Cardiac muscle cell (in vitro differentiated cells and primary cell): ENCODE measurements at places on chromosomes 12 and 14. TPM values are rescaled to one million over a fixed set of nuclear protein-coding genes. Genes with fewer than 3 reads are reported as not detected.

DNA sequence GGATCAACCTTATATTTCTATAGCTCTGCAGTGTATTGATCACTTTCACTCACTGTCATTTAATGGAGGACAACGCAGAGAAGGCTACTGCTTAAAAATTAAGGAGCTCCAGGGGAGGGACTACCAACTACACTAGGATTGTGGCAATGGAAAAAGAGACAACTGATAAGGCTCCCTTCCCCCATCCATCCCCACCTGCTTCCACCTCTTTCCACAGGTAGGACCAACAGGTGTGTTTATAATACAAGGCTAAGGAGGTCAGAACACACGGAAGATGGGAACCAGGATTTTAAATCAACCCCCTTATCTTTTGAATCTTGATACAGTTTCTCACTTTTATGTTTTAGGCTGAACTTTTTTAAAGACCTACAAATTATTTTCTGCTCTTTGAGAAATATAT lies 90.8 kb downstream of the STAB2 start:
- no peak for DNase-seq

- peak; percentile 97 for DNase-seq
Observed at GRCh38 chr12:64682572-64683277, 72.4 kb downstream of the RASSF3 start.

DNA sequence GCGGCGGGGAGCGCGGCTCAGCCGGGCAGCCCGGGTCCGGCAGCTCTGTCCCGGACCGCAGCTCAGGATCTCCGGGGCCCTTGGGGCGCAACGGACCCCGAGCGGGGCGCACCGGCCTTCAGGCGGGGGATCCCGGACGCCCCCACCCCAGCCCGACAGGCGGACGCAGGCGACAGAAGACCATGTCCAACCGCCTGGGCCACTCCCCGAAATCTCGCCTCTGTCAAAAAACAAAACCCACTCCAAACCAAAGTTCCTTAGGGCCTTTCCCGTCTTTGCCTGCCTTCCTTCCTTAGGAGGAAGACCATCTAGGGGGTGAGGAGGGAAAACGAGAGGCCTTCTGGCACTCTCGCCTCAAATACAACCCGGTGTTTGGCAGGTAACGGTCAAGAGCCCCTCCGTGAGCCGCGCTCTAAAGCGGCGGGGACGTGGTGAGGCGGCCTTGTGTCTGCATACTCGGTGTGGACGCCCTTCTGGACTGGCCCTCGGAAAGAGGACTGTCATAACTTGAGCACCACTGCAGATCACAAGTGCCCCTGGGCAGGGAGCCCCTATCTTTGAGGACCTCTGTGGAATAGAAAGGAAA lies 604 bp downstream of the HCFC2 start:
- no peak for DNase-seq

GRCh38 chr12:56413392-56413791 lies 35.8 kb downstream of the TIMELESS start:
- no peak for DNase-seq

- DNase-seq: peak; percentile 96
Observed at GRCh38 chr12:91098941-91099340, 12.4 kb downstream of the LUM start.

- DNase-seq: peak; percentile 56
Observed at GRCh38 chr12:3885277-3886094, 12.3 kb upstream of the PARP11 start.

GRCh38 chr14:89399594-89400068 lies 17.4 kb downstream of the FOXN3 start:
- peak; percentile 54 for DNase-seq

DNA sequence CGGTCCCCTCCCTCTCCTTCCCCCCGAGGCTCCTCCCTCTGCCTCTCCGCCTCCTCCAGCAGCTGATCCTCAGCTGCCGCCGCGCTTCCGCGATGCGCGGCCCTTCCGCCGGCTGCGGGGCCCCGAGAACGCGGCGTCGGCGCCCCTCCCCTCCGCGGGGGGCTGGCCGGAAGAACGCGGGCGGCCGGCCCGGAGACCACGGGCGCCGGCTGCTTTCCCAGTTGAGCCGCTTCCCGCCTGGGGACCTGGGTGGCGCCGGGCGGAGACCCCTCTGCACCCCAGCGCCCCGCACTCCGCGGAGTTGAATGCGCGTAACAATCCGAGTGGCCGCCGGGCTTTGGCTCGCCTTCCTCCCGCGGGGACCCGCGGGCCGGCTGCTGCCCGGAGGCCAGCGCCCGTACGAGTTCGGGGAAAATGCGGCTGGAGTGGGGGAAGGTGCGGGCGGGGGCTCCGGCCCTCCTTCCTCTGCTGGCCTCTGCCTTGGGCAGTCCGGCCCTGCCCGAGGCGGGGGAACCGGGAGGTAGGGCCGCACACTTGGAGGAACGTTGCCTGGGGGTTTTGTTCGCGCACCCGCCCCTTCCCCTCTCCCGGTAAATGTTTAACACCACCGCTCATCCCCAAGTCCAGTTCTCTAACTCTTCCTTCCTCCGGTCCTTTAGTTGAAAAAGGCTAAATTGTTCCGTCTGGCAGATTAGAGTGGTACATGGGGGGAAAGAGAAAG lies 393 bp upstream of the DCAF5 start:
- peak; percentile 97 for DNase-seq

DNA sequence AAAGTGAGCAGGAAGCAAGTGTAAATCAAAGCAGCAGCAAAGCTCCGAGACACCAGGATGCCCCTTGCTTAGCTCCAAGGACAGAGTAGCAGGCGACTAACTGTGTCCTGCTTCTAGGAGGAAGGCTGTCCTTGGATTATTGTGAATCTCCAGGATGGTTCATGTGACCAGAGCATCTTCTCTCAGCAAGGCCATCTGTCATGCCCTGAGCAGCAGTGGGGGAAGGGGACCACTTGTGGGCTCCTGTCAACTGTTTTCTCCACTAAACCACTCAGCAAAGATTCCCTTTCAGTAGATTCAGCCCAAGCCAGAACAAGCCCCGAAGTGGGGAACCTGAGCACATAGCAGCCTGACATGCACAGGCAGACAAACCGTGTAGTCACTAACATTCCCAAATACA lies 19.4 kb downstream of the MAP3K9 start:
- DNase-seq: no peak

DNA sequence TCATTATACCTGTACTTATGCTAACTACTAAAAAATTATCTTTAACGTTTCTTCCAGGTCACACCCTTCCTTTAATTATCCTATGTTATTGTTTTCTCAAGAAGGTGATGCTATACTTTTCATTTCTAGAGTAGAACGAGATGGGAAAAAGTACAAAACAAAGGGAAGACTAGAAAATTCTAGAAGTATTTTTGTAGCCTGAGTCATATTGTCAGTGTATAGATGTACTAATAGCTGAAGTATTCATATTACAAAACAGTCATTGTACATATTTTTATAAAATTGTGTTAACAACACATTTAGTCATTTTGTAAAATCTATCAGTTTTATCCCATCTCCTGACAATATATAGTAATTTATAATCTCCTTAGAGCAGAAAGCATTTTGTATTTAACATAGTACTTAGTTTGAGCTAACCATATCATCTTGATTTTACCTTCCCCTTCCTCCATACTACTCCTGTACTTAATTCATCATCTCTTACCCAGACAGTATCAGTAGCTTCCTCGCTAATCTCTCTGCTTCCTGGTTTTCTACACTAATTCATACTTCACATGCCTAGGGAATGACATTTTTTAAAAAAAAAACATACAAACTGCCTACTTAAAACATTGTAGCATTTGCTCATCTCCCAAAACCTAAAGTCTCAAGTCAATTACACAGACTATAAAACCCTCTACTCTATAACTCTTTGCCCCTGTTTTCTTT lies 920.9 kb downstream of the RPS29 start:
- no peak for DNase-seq

- no peak for DNase-seq
Observed at GRCh38 chr12:12474931-12475795, 87.5 kb downstream of the DUSP16 start.

DNA sequence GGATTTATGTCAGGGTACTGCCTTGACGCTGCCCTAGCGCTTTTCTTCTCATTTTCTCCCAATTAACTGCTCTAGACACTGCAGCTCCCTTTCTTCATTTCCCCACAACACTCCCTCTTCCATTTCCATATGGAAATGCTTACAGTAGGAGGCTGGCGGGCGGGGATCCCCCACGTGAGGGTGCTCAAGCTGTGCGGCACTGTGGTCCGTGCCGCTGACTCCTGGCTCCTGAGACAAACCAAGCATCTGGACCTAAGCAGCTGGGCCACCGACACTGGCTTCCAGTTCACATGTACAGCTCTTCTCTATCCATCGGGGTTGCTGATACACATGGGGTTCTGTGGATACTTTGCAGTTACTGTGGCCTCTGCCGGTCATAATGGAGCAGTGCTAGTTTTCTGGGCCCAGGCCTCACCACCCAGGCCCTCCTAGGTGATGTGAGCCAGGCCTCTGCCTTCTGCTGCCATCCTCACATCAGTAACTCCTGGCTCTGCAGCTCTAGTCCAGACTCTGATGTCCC lies 20.2 kb downstream of the TCHP start:
- DNase-seq: no peak

DNA sequence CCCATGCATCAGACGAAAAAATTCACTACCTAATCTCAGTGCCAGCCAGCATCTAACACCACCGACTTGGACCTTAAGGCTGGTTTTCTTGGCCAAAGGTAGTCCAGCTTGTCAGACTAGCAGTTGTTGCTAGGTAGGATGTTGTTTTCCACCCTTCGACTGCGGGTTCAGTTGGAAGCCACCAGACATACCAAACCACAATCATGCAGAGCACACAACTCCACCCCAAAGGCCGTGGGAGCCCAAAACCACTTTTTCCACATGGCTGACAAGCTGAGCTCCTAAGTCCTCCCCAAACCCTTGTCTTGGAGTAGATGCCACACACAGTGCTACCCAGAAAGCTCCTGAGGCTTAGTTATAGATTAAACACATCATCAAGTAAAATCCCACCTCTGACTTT lies 46.8 kb downstream of the LRIG3 start:
- no peak for DNase-seq

DNA sequence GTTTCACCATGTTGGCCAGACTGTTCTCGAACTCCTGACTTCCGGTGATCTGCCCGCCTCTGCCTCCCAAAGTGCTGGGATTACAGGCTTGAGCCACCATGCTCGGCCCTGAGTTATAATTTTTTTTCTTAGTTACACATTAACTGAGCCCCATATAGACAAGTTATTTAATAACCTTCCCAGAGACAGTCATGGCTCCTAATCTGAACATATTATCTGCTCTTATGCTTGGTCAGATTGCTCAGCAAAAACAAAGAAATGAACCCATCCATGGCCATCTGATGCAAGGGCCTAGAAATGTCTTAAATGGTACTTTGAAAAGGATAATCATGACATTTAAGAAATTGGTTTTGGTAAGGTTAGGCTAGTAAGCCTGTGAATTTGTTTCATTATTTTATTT lies 13.0 kb downstream of the SAMD15 start:
- DNase-seq: no peak

DNA sequence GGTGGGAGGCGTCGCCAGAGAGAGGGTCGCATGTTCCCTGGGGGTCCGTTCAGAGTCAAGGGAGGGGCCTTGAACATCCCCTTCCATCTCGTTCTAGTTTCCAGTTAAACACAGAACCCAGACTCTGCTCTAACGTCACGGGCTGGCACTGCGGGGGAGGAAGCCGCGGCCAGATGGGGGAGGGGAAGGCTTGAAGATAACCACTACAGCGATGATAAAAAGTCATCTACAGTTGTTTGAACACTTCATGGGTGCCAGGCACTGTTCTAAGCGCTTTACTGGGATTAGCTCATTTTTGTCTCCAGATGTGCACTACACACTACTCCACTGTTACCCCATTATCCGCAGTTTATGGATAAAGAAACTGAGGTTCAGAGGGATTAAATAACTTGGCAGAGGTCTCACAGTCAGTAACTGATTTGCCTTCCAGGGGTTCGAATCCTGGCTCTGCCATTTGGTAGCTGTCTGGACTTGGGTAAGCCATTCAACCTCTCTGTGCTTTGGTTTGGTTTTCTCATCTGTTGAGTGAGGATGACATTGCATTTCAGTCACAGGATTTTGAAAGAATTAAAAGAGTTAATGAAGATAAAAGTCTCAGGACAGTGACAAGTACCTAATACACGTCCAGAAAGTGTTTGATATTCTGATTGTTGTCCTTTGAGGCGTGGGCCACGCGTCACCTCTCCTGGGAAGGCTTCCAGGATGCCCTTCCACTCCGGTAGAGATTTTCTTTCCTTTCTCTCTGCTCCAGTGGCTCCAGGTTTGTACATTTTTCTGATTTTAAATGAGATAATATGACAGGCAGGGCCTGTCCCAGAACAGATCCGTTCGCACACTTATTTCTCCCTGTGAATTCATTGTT lies 798 bp upstream of the RASAL1 start:
- no peak for DNase-seq

DNA sequence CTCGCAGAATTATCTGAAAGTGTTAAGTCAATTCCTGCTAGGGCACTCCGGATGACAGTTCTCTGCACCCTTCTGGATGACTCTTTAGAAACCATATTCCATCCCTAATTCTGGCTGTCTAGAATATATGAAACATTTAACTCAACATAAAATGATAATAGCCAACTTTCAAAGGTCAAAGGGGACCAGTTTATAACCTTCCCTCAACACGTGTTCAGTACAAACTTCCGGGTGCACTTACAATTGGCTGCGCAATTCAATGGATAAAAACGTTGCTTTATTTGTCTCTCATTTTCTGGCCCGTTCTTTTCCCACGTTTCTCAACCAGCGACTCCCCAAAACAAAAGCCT lies 1.3 kb downstream of the SBNO1 start:
- DNase-seq: no peak

DNA sequence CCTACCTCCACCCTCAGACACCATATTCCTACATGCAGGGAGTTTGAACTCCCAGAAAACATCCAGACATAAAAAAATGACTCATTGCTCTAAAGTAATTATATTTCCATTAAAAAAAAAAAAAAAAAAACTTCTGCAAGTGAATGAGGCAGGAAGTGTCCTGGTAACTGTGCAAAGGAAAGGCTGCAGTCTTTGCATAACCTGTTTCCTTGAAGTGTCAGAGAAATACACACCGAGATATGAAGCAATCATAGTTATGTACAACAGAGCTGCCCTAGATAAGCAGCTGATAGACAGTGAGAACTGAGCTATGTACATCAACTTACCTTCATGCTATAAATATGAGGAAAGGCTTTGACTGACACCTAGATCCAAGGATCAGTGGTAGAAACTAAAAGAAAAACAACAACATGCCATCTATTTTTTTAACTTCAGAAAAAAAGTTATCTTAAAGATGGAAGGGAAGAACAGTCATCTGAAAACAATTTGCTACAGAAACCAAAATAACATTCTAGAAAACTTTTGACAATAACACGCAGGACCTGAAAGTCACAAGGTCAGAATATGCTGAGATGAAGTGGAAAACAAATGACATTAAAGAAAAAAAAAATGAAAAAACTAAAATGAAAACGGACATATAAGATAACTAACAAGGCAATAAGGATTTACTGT lies 263.2 kb downstream of the SEC23A start:
- DNase-seq: no peak

NCKAP5L gene
- polyA plus RNA-seq: 32.0 and 38.5 TPM in 2 replicates

LAG3 gene
- polyA plus RNA-seq: 0.34 TPM in 1 of 2 replicates, not detected in the other

DDX47 gene
- polyA plus RNA-seq: 67.6 and 73.5 TPM in 2 replicates

ALDH2 gene
- 164 and 212 TPM in 2 replicates for polyA plus RNA-seq

OR4K1 gene
- not detected in 2 replicates for polyA plus RNA-seq

C12orf50 gene
- polyA plus RNA-seq: 0.77 TPM in 1 of 2 replicates, not detected in the other

EXD2 gene
- polyA plus RNA-seq: 20.3 and 28.7 TPM in 2 replicates

NGB gene
- not detected in 2 replicates for polyA plus RNA-seq

TAS2R30 gene
- 0.17 TPM in 1 of 2 replicates, not detected in the other for polyA plus RNA-seq

PAWR gene
- polyA plus RNA-seq: 58.1 and 113 TPM in 2 replicates
